Activated CD8-positive, alpha-beta memory T cell treated with anti-CD3 and anti-CD28 coated beads for 4 hours (primary cell): ENCODE measurements at places on chromosomes 6 and 20.

- no peak for DNase-seq
These were observed 62.1 kb downstream of the STK35 start for GRCh38 chr20:2163757-2164156.

- no peak for DNase-seq
These were observed 33.0 kb downstream of the GJA10 start for GRCh38 chr6:89927264-89927663.

DNA sequence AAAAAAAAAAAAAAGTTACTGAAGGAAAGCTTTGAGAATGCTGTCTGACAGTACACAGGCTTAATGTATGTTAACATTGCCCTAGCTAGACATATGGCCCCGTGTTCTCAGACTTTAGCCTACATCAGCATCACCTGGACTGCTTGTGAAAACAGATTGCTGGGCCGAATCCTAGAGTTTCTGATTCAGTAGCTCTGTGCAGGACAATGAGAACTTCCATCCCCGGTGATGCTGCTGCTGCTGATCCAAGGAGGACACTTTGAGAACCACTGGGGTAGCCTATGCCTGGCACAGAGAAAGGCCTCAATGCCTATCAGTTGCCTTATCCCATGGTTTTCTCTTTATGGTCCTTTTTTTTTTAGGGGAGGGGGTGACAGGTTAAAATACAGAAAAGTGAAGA lies 1.6 kb downstream of the HCK start:
- no peak for DNase-seq

- no peak for DNase-seq
These were observed 25.1 kb upstream of the UTRN start for GRCh38 chr6:144259986-144260385.

DNA sequence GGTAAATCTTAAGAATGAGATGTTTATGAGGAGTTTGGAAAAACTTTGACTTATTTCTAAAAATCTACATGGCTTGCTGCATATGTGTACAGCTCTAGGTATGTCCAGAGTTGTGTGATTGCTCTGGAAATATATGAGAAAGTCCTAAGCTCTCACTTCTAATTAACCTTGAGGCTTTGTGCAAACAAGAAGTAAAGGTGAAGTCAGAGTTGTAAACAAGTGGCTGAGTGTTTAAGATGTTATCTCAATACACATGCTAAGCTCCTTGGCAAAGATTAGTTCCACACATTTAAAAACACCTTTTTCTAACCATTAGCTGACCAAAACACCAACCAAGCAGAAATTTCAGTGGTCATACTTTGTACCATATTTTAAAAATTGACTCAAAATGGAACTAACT lies 684.2 kb downstream of the HTR1B start:
- no peak for DNase-seq

GRCh38 chr6:16985513-16986284 lies 116.2 kb upstream of the STMND1 start:
- DNase-seq, result no peak

- no peak for DNase-seq
These were observed 10.2 kb downstream of the TPD52L1 start for GRCh38 chr6:125163811-125164210.

GRCh38 chr6:157768863-157769551 lies 54.0 kb upstream of the SNX9 start:
- no peak for DNase-seq

DNA sequence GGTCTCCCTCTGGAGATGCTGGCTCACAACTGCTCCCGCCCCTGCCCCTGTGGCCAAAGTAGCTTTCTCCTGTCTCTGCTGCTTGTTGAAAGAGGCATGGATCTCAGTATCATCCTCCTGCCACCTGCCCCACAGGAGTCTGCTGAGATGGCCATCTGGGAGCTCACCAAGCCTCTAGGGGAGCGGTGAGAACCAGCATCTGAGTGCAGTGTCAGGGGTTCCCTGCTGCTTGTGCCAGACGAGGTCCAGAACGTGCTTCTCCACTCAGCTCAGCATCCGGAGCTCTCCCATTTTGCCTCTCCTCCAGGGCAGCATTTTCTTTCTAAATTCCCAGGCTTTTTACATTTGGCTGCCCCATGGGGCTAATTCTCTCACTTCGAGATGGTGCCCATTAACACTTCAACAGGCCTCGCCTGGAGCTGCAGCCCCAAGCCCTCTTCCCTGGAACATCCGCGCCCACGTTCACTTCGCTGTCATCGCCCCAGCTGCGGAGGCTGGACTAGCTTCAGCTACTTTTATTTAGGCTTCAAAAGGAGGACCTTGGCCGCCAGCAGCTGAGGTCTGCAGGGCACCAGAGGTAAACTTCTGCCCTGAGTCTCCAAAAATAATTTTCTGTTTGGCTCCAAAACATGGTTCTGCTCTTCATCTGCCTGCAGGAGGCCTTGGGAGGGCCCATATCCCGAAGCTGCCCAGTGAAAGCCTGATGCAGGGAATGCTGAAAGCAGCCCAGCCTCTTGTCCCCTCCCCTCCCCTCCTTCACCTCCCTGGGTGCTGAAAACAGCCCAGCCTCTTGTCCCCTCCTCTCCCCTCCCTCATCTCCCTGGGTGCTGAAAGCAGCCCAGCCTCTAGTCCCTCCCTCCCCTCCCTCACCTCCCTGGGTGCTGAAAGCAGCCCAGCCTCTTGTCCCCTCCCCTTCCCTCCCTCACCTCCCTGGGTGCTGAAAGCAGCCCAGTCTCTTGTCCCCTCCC lies 25.2 kb upstream of the MLN start:
- no peak for DNase-seq

DNA sequence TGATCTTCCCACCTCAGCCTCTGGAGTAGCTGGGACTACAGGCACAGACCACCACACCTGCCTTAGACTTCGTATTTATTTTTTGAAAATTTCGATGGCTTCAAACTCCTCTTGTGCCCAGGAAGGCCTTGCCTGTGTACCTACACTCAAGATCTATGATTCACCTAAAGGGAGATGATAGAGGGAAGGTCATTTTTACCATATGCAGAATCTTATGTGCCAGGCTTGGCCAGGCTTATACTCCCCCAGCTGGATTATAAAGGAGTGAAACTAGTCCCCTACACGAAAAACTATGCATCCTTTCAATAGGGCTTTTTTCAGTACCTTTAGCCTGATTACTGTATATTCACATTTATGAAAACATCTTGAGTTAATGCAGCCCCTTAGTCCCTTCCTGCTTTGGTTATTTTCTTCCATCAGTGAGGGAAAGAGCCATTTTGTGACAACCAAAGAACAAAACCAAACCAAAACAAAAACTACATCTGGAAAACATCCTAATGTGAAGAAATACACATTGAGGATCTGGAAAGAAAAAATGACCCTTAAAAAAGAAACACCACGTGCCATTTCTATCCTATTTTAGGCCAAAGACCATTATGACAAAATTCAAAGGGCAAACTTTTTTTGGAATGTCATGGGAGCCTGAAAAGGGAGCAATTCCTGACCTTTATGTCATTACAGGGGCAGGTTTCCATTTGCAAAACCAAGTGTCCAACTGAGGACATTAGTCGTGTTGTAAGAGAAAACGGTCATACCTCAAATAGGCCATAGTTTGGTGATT lies 34.7 kb downstream of the RIPOR2 start:
- no peak for DNase-seq

DNA sequence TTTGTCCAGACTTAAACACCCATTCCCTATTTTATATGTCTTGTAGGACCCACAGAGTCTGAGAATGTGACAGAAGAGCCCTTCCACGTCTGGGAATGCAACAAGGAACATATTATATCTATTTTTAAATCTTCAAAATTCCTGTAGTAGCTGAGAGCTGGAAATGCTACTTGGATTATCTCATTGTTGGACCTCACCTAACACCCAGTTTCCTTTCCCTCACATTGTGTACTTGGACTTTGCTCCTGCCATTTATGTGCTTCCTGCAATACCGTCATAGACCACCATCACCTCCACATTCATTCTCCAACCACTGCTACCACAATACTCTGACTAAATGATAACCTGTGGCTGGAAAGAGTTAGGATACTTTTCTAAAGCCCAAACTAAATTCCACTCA lies 335.4 kb downstream of the COL12A1 start:
- DNase-seq, result no peak

DNA sequence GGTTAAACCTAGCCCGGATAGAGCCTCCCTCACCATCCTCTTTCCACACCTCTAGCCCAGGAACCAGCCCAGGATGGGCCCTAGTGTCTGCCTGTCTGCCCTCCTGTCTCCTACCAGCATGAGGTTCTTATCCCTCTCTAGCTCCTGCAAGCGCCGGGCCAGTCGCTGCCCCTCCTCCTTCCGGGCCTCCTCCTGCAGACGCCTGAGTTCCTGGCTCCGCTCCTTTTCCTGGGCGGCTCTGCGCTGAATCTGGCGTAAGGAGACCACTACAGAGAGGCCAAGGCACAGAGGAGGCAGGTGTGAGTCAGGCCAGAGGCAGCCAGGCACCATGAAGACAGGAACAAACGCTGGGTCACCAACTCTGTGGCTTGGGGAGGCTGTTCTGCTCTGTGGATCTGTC lies 4.3 kb upstream of the PSORS1C2 start:
- DNase-seq, result no peak

DNA sequence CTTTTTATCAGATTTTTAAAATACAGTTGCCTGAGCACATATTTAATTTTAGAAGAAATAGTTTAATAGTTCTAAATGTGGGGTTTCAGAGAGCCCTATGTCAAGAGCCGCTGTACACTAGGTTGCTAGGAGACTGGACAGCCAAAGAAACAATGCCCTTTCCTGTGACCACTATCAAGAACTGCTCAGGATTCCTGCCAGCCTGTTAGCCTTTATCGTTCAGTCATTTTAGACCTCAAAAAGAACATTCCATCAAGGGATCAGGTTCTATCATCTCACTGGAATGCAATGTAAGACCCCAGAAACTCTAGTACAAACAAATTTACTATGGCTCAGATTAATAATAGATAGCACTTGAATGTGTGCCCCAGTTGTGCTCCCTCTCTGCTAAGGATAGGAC lies 181.2 kb upstream of the CCN2 start:
- DNase-seq, result no peak

DNA sequence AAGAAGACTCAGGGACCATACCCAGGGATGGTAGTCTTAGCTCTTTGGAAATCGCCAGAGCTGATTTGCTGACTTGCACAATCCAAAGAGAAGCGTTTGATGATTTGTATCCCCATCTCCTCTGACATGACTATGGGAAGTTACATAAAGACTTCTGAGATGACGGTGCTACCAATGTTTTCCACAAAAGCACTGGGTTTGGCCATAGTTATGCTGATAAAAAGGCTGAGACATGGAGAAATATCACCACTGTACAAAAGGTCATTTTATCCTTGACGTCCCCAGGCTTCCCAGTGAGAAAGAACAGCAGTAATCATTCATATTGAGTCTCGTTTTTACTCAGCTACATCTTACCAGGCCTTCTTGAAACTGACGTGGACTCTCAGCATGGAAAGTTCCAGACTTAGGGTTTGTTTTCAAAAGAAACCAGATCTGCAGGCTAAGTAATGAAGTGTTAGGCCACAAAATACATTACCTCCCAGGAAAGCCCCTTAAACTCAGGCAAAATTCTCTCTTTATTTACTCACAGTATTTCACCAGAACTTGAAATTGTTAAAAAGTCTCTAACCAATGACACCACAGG lies 370.3 kb upstream of the JARID2 start:
- no peak for DNase-seq

DNA sequence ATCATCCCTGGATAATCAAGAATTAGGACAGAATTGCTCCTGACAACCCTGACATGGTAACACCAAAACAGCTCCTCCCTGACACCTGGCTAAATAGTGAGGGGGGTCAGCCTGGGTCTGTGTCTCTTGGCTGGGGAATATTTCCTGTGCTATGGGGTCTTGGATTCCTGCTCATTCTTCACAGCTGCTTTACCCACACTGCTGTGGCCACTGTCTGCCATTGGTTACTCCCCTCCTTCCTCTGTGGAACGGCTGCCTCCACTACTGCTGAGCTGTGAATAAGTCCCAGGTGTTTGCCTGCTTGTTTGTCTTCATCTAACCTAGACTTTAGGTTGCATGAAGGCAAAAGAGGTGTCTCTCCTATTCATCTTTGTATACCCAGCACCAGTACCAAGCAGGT lies 33.9 kb upstream of the TXLNB start:
- DNase-seq, result no peak
